ENCODE measurements at places on chromosomes 16 and 17. TPM values are rescaled to one million over a fixed set of nuclear protein-coding genes. Genes with fewer than 3 reads are reported as not detected.

DNA sequence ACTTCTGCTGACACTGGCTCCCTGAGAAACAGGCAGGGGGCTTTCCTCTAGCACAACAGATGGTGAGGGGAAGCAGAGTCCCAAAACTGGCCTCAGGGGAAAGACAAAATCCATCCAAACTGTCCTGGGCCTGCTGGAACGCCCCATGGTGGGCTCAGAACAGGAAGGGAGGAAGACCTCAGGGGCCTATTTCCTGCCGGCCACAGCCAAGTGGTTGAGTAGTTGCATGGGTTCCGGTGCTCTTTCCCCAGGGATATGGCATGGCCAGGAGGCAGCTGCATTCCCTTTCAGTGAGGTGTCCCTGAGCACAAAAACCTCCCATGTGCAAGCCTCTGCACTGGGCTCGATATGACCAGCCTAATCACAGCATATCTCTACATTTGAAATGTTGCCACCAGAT is 303.0 kb upstream of the IRX5 start:
- no peaks in the 10 kb centered on the region for H3K4me1 ChIP-seq
- DNase-seq: no peak
- no peak overlapping the region for H3K4me3 ChIP-seq
- no peaks in the 10 kb centered on the region for H3K36me3 ChIP-seq
- peaks cover 5% of the 10 kb centered on the region for H3K27me3 ChIP-seq
- no peak overlapping the region for H3K27ac ChIP-seq

GRCh38 chr16:52384378-52384777 is 162.6 kb downstream of the TOX3 start:
- H3K27ac ChIP-seq: no peak overlapping the region
- DNase-seq: no peak
- H3K27me3 ChIP-seq: no peaks in the 10 kb centered on the region
- H3K36me3 ChIP-seq: no peaks in the 10 kb centered on the region
- H3K4me1 ChIP-seq: no peaks in the 10 kb centered on the region

GRCh38 chr17:37662353-37662752 is 19.1 kb upstream of the DDX52 start:
- H3K4me1 ChIP-seq: no peaks in the 10 kb centered on the region
- no peak overlapping the region for H3K4me3 ChIP-seq
- no peak for DNase-seq
- H3K27ac ChIP-seq: no peak overlapping the region
- peaks cover 4% of the 10 kb centered on the region for H3K27me3 ChIP-seq
- H3K36me3 ChIP-seq: no peaks in the 10 kb centered on the region

- H3K4me1 ChIP-seq: peaks cover 4% of the 10 kb centered on the region
- H3K27ac ChIP-seq: no peak overlapping the region
- DNase-seq: no peak
- H3K4me3 ChIP-seq: no peak overlapping the region
These were observed 4.2 kb upstream of the LRRC75A start for GRCh38 chr17:16495980-16496819.

DNA sequence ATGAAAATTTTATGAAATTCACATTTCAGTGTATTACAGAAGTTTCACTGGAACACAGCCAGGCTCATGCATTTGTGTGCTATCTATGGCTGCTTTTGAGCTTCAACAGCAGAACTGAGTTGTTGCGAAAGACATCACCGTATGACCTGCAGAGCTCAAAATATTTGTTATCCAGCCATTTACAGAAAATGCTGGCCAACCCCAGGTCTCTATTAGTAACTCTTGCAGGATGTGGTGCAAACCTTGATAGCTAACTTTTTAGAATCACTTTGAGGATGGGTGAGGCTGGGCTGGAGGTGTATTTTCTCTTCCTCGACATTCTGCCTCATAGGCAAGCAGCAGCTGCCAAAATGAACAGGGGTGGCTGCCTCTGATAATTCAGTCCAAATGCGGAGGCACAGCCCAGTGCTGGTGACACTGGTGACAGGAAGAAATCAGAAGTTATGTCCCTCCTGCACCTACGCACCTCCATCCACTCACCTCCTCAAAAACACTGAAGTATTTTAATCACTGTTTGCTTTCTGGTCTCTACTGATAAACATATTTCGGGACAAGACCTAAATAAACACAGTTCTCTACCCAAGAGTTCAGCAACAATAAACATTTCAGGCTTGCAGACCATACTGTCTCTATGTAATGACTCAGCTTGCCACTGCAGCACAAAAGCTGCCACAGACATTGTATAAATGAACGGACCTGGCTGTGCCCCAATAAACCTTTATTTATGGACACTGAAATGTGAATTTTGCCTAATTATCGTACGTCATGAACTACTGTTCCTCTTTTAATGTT is 28.5 kb downstream of the ARHGAP17 start:
- no peaks in the 10 kb centered on the region for H3K27me3 ChIP-seq
- no peak for DNase-seq
- peak overlapping the region; percentile 59 for H3K27ac ChIP-seq
- H3K36me3 ChIP-seq: no peaks in the 10 kb centered on the region
- H3K4me1 ChIP-seq: peaks cover 54% of the 10 kb centered on the region

Gene IL17C
- 0.65 TPM for total RNA-seq

GRCh38 chr17:7108560-7108925 is 6.1 kb downstream of the ASGR2 start:
- peaks cover 14% of the 10 kb centered on the region for H3K4me1 ChIP-seq
- DNase-seq: no peak
- no peak overlapping the region for H3K27ac ChIP-seq

Gene NPIPA3
- total RNA-seq: not detected

Data from T-helper 17 cell (primary cell).